Naive B cell (primary cell): ENCODE measurements at places on chromosomes 12 and 14.

- no peak for DNase-seq
Observed at GRCh38 chr12:108112832-108113556, 16.1 kb upstream of the WSCD2 start.

- peak; percentile 22 for DNase-seq
Observed at GRCh38 chr14:21069388-21070082, 569 bp upstream of the ARHGEF40 start.

DNA sequence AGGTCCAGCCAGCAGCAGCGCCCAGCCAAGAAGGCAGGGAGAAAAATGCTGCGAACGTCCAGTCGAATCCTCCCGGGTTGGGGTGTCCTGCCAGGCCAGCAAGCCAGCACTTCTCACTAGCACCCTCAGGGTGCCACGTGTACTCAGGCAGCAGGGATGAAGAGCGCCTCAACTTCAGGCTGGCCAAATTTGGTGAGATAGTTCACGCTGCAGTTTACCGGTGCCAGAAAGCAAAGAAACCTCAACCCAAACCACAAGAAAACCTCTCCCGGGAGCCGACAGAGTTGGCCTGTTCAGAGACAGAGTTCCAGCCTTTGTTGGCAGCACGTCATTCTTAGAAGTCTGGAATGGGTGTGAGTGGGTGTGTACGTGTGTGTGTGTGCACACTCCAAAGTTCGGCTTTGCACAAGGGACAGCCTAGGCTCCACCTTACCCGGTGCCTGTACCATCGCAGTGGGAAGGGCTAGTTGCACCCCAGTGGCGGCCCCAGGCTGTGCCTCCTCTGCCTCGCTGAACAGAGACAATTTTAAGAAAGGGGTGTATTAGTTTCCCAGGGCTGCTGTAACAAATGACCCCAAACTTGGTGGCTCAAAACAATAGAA is 42.1 kb downstream of the ELK3 start:
- no peak for DNase-seq

DNA sequence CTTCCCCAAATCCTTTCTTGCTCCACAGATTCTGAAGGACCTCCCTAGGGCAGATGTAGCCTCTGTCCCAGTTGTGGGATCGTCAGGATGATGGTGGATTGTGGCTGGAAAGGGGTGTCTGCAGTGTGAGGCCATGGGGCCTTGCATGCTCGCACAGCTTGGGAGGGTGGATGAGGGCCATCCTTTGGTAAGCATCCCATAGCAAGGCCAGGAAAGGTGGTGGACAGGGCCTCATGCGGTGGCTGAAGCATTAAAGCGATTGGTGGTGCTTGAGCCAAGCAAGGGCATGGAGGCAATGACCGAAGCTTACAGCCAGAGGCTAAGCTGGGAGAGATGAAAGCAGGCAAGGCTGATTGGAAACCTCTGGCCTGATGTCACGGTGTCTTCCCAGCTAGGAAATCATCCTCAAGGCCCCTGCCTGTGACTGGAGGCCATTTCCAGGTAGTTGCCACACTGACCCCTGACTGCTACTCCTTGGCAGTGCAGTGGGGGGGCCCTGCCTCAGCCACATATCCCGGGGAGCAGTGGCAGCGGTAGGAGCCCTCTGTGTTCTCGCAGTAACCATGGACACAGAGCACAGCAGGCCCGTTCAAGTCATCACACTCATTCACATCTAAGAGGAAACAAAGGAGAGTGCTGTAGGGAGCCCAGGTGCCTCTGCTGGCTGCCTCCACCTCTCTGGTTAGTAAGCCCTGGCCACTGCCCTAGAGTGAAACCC is 7.0 kb downstream of the ISCA2 start:
- DNase-seq: no peak

DNA sequence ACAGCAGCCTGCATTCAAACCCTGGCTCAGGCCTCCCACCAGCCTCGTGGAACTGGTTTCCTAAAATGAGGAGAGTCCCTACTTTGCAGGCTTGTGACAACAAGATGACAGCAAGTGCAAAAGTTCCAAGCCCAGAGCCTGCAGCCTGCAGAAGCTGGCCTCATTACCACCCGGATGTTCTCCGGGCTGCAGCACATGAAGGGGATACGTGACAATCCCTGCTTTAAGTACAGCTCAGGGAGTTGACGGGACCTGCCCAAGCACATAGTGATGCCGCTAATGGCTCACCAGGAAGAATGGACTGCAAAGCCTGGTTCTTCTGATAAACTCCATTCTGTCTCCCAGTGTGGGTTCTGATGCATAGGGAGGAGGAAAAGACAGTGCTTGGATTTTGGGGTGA is 15.0 kb downstream of the SSH1 start:
- no peak for DNase-seq

GRCh38 chr12:69475237-69475975 is 5.2 kb downstream of the FRS2 start:
- no peak for DNase-seq

GRCh38 chr14:105204206-105204930 is 23.3 kb upstream of the NUDT14 start:
- DNase-seq: no peak

DNA sequence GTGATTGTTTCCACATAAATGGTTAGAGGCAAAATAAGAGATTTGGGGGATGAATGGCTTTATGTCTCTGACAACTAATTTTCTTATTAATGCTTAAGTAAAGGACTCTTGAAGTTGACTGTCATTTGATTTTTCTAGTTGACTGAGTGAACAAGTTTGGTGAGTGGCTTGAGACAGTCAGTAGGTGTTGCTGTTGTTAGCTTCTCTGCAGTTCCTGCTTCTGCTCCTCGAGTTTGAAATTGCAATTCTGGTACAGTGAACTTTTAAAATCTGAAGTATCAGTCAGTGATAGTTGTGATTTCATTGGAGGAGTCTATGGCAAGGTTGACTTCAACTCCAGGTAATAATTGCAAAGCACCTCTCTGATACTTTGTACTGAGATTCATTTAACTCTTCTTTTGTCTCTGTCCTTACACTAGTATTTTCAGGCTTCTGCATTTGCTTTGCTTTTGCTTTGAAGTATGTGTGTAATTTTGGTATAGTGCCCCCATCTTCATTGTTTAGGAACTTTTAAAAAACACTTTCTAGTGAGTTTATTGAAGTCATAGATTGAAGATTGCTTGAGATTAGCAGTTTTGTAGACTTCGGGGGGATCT is 415.5 kb downstream of the PCNX1 start:
- peak; percentile 62 for DNase-seq

- DNase-seq: peak; percentile 13
Observed at GRCh38 chr12:47314996-47315395, 235.2 kb upstream of the AMIGO2 start.

DNA sequence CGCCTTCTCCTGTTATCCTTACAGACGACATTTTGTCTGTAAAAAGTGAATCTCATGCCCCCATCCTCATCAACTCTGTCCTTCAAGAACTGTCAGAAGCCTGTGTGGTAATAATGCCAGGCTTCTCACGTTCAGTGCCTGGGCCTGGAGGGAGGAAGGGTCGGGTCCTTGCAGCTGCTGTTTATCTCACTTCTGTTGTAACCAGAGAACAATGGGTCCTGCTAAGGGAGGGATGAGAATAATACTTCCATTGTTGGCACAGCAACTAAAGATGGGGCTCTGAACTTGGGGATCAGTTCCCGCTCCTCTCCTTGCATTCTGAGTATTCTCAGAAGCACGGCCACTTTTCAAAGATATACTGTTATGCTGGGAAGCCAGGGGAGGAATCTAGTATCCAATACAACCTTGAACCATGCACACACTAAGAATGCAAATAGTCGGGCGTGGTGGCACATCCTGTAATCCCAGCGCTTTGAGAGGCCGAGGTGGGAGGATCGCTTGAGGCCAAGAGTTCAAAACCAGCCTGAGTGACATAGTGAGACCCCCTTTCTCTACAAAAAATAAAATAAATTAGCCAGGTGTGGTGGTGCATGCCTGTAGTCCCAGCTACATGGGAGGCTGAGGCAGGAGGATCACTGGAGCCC is 38.8 kb upstream of the NINJ2 start:
- DNase-seq: no peak

GRCh38 chr14:40393143-40393542 is 960.9 kb upstream of the FBXO33 start:
- DNase-seq: no peak

DNA sequence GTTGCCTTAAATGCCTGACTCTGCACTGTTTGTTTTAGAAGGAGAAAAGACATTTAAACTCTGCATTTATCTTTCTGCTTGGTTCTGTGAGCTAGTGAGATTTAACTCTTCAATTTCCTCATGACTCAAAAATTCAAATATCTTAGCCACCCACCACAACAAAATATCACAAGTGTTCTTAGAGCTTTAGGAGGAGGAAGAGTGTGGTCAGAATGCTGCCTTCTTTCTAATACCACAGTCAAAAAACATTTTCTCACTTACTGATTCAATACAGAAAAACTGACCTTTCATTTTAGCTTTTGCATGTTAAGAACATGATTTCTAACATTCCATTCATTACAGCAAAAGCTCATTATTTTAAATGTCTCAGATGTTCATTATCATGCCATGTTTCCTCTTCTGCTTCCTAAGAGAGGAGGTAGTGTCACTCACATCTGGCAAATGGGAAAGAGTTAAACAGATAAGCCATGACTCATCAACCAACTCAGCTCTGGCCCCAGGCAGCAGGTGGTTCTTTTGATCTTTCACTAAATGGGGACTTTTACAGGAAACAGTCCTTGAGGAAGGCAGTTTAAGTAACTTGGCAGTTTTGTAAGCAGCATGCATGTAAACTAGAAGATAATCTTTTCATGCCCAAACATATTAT is 56.4 kb upstream of the RNU6-8 start:
- no peak for DNase-seq

- DNase-seq: no peak
Observed at GRCh38 chr14:58824106-58824505, 186.3 kb downstream of the DACT1 start.

DNA sequence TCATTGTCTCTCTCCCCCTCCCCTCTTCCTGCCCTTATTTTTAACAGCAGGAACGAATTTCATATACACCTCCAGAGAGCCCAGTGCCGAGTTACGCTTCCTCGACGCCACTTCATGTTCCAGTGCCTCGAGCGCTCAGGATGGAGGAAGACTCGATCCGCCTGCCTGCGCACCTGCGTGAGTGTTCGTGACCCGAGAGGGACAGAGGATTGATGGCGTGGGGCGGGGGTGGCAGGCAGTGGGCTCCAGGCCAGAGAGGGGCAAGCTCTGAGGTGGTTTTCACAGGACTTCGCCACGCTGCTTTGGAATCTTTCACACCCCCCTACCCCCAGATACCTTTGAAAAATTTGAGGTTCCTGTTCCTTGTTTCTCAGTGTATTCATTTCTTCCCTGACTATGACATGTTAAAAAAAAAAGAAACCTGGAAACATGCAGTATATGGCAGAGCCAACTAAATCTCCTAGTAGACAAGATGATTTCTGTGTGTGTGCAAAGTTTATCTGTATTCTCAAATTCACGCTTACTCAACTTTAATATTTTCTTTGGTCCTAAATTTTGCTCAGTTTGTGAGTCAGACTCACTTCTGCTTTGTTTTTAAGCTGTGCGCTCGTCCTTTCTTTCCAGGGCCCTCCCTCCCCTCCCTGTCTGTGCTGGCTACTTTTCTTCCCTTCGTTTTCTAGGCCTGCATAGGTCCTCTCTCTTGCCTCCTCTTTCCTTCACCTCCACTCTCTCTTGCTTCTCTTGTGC is 103.1 kb downstream of the ETV6 start:
- no peak for DNase-seq

GRCh38 chr14:70909733-70910614 is 2.7 kb downstream of the PCNX1 start:
- DNase-seq: no peak

DNA sequence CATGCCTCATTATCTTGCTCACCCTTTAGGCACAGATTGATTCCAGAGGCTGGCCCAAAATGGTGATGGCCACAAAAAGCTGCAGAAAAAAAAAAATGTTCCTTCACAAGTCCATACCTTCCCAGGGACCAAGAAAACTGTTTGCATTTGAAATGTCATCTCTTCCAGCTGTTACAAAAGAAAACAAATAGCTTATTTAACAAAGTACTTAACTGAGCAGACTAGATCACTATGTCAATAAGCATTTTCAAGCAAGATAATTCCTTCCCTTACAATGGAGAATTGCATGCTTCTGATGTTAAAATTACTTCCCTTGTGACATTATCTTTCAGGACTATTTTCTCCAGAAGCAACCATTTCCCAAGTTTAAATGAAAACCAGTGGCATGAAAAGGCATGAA is 377.9 kb upstream of the KITLG start:
- DNase-seq: no peak

DNA sequence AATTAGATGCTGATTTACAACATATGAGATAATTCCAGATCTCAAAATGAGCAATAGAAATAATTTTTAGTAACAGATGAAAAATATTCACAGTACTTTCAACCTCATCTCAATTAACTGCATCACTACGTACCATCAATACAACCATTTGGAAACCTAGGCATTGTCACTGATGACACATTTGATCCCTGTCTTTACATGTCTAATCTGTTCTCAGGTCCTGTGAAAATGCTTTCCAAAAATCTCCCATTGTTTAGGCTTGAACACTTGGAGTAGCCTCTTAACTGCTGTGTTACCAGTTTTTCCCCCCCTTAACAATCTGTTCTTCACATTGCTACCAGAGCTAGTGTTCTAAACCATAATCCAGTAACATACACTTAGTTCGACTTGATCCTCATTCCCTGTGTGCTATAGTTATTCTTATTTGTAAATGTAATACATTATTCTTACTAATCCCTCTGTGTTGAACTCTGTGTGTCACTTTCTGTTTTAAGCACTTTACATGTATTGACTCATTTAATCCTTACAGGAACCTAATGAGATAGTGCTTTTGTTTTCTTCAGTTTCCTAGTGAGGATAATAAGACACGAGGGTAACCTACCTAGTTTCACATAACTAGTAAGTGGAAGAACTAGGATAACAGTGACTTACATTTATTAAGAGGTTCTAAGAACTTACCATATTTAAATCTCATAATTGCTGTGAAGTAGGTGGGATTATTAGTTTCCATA is 41.7 kb downstream of the LARP4 start:
- DNase-seq: no peak

GRCh38 chr14:61561657-61562276 is 133.5 kb upstream of the HIF1A start:
- DNase-seq: no peak

- DNase-seq: no peak
Observed at GRCh38 chr14:104734991-104735779, 11.2 kb downstream of the ADSS1 start.

GRCh38 chr14:85702997-85703396 is 173.1 kb downstream of the FLRT2 start:
- DNase-seq: no peak

DNA sequence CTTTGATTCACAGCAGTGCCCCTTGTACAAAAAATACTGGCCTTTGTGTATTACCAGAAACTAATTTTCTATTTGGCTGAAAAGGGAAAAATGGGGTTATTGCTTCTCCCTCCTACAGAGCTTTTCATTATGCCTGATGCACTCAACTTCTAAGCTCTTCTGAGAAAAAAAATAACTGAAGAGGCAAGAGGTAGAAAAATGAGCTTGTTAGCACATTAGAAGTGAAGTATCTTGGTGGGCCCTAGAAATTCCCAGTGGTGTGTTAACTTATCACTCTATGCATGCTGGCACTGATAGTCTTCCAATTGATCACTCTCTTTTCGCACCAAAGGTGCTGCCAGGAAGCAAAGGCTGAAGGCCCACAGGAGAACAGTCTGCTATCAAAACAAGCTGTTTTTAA is 17.1 kb downstream of the INSM2 start:
- no peak for DNase-seq
